ENCODE measurements at places on chromosomes 11 and 22. TPM values are rescaled to one million over a fixed set of nuclear protein-coding genes. Genes with fewer than 3 reads are reported as not detected.

DNA sequence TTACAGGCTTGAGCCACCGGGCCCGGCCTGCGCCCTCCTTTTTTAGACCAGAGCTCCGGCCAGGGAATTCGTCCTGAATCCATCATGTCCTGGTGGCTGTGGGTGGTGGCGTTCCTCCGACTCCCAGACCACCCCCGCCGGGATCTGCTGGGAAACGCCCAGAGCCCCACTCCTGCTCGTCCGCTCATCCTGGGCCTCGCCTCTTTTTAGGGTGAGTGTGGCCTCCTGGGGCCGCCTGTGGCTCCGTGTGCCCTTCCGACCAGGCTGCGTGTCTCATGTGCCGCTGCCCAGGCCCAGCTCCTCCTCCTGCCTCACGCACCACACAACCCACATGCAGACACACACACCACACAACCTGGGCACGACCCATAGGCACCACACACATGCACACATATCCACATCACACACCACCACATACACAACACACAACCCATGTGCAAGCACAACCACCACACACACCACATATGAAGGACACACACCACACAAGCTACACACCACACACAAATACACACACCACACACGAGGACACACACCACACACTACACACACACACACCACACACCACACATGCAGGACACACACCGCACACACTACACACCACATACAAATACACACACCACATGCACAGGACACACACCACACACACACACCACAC lies 946.2 kb downstream of the BRD1 start:
- no peak overlapping the region for H3K4me3 ChIP-seq
- no peak overlapping the region for H3K27ac ChIP-seq
- H3K27me3 ChIP-seq, result peaks cover 9% of the 10 kb centered on the region
- peak; percentile 67 for DNase-seq

DNA sequence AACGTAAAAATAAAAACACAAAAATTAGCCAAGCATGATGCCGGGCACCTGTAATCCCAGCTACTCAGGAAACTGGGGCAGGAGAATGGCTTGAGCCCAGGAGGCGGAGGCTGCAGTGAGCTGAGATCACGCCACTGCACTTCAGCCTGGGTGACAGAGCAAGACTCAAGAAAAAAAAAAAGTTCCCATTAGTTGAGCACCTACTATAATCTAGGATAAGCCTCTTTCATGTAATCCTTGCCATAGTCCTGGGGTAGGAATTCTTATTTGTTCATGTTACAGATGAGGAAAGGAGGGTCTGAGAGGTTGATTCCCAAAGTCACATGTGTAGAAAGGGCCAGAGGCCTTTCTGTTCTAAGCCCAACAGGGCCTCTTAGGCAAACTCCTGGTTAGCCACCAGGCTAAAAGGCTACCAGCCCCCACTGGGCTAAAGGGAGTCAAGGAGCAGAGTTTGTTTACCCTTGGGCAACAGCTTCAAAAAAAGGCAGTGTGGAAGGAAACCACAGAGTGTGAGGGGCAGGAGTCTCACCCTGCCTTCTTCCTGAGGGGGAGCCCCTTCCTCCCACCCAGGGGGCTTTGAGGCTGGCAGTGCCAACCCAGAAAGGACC lies 21.6 kb upstream of the CSNK1E start:
- no peak overlapping the region for H3K27ac ChIP-seq
- DNase-seq, result no peak
- peaks cover 5% of the 10 kb centered on the region for H3K4me1 ChIP-seq
- H3K36me3 ChIP-seq, result no peaks in the 10 kb centered on the region
- H3K4me3 ChIP-seq, result no peak overlapping the region

The ALX4 gene
- total RNA-seq, result not detected

The MS4A13 gene
- total RNA-seq, result not detected

The PRRG4 gene
- total RNA-seq, result not detected

The OR52H1 gene
- total RNA-seq, result not detected

GRCh38 chr11:118842369-118842768 lies 41.3 kb upstream of the CXCR5 start:
- H3K4me1 ChIP-seq, result peaks cover 13% of the 10 kb centered on the region
- no peak for DNase-seq
- H3K27ac ChIP-seq, result no peak overlapping the region
- no peak overlapping the region for H3K4me3 ChIP-seq

The KRTAP5-8 gene
- total RNA-seq, result not detected

DNA sequence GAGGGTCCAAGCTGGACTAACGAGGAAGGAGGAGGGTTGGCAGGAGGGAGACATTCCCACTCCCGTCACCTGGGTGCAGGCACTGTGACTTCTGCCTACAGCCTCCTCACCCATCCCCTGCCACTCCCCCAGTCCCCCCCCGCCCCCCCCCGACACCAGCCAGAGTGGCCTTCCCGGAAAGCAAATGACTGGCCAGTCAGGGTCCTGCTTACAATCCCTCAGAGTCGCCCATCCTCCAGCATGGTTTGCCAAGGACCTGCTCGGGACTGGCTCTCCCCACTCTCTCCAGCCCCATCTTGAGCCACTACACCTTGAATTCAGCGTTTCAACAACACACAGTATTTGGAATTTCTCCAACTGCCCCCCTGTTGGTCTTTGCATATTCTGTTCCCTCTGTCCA lies 59.6 kb downstream of the THAP12 start:
- H3K36me3 ChIP-seq, result no peaks in the 10 kb centered on the region
- H3K27ac ChIP-seq, result no peak overlapping the region
- H3K27me3 ChIP-seq, result peaks cover 18% of the 10 kb centered on the region
- no peak overlapping the region for H3K4me3 ChIP-seq

DNA sequence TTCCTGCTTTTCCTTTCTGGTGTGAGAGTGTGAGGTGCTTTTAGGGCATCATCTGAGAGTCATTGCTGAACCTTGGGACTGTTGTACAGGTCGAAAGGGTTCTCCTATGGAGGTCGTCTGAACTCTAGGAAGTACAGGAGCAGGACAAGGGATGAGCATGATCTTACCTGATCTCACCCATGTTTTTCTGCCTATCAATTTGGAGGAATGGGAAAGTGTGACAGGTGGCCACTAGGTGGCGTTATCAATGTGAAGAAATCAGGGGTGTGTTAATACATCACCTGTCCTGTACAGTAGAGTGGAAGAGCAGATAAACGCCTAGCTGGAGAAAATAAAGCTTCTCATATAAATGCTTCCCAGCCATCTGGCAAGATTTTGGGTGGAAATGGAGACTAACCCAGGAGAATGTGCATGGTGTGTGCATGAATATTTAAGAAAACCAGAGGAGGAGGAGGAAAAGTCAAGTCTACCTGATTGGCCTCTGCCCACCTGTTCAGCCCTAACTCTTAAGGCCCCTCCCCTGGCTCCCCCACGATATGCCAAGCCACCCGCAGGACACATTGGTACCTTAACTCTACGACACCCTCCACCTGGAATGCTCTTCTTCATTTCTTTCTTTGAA lies 72.0 kb upstream of the NARS2 start:
- H3K27ac ChIP-seq, result no peak overlapping the region
- peaks cover 2% of the 10 kb centered on the region for H3K27me3 ChIP-seq
- H3K4me3 ChIP-seq, result no peak overlapping the region
- DNase-seq, result peak; percentile 79
- peaks cover 30% of the 10 kb centered on the region for H3K4me1 ChIP-seq
- no peaks in the 10 kb centered on the region for H3K36me3 ChIP-seq

The ST13 gene
- 289 TPM for total RNA-seq

DNA sequence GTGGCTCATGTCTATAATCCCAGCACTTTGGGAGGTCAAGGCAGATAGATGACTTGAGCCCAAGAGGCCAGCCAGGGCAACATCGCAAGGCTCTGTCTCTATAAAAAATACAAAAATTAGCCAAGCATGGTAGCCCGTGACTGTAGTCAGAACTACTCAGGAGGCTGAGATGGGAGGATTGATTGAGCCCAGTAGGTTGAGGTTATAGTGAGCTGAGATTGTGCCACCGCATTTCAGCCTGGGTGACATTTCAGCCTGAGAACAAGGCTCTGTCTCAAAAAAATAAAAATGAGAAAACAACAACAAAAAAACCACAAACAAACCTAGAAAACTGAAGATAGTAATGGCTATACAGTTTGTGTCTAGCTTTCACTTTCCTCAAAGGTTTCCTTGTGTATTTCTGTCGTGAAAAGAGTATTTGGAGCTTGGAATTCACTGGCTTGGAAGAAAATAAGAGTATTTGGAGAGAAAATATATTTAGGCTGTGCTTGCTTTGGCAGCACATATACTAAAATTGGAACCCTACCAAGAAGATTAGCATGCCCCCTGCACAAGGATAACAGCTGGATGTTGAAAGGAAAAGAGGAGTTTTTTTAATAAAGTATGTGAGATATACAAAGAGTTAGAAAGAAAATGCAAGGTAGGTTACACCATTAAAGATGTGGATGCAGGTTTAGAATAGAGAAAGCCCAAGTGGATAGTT lies 3.9 kb upstream of the BIRC3 start:
- H3K4me3 ChIP-seq, result peak overlapping the region; percentile 66
- DNase-seq, result no peak
- H3K36me3 ChIP-seq, result no peaks in the 10 kb centered on the region
- peaks cover 45% of the 10 kb centered on the region for H3K4me1 ChIP-seq
- H3K27me3 ChIP-seq, result no peaks in the 10 kb centered on the region

DNA sequence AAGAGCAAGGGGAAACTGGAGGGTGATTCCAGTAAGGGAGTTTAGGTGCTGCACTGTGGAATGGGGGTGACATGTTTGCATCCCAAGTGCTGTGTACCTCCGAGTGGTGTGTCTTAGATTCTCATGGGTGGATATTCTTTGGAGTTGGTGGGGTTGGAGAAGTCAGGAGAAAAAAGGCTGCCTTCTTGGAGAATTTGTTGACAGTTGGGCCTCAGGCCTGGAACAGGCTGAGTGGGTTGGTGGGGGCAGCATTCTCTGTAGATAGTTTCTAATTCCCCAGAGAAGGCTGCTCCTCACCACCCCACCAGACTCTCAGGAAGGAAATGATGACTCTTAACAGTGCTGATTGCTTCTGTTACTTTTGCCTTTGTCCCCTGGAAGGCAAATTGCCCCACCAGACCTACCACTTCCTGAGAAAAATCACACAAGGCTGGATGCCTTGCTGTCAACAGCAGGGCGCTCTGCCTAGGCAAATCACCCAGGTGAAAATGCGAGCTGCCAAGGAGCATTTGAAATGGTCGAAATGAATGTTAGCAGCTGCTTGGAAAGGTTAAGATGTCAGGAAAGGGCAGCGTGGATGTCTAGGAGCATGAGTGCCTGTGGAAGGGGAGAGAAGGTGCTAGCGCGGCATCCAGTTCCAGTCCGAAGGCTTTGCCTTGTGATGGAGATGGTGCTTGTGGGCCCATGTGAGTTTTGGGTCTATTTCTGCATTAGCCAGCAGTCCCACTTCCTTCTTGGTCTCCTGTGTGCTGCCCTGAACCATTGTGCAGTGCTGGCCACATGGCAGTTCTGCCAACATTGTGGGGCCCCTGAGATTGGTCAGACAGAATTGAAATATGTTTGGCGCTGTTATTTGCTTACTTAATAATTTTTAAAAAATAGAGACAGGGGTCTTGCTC lies 29.7 kb upstream of the SORL1-AS1 start:
- no peaks in the 10 kb centered on the region for H3K36me3 ChIP-seq
- H3K4me1 ChIP-seq, result peaks cover 28% of the 10 kb centered on the region
- peak overlapping the region; percentile 16 for H3K27ac ChIP-seq
- DNase-seq, result no peak

The GGT5 gene
- 136 TPM for total RNA-seq

DNA sequence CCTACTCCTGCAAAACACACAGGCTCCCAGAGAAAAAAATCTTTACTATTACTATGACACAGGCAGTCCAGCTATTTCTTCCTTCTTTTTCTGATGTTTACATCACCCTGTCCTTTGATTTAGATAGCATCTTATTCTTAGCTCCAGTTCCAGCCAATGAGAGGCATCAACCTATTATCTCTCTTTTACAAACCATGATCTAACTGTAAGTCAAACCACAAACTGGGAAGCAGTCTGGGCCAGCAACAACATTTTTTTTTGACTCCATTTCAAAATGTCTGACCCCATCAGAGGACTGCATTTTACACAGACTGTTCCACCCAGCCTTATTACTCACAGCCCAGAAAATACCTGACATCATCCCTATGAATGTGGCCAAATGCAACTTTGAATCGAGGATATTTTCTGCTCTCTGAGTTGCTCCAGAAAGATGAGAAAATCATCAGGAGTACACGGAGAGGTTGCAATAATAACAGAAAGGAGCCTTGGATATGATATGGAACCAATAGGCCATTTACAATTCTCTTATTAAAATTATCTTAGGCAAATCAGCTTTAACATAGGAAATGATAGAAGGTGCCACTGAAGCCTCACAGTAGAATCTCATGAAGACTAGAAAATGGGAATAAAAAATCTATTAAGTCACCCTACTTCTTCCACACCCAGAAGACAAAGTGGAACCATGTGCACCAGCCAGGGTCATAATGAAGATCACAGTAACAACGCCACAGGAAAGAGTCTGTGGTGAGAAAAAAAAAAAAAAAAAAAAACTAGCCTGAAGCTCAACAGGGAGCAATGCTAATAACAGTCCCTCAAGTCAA lies 21.2 kb downstream of the TBRG1 start:
- H3K4me3 ChIP-seq, result no peak overlapping the region
- H3K27me3 ChIP-seq, result no peaks in the 10 kb centered on the region
- no peaks in the 10 kb centered on the region for H3K36me3 ChIP-seq
- H3K4me1 ChIP-seq, result peaks cover 4% of the 10 kb centered on the region

DNA sequence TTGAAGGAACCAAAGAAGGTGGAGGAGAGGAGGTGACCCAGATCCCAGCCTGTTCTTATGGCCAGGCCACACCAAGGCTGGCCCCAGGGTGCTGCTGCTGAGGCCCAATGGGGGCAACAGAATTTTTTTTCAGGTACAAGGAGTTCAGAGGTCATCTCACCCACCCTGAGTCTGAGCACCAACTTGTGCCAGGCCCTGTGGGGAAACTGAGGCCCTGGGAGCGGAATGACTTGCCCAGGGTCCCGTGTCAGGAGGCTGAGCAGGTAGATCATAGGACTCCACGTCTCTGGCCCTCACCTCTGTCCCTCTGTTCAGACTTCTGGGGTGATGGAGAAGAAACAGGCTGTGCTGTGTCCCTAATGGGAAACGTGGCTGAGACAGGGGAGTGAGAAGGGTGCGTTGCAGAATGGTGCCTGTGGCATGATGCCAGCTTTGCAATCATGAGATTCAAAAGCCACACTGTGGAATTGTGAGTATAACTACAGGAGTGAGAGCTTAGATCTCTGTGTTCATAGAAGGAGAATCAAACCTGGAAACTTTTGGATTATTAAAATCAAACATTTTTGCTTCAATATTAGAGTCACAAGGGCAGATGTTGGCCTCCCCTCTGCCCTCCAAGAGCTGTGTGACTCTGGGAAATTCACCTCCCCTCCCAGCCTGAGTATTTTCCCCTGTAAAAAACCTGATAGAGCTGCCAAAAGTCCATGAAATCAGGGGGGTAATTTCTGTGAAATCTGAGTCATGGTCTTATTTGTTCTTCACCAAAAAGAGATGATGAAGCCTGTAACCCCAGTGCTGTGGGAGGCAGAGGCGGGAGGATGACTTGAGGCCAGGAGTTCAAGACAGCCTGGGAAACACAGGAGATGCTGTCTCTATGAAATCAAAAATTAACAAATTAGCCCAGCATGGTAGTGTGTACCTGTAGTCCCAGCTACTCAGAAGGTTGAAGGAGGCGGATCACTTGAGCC lies 874 bp downstream of the APOL1 start:
- peak overlapping the region; percentile 61 for H3K4me3 ChIP-seq
- no peak for DNase-seq
- H3K27ac ChIP-seq, result peak overlapping the region; percentile 72
- peaks cover 30% of the 10 kb centered on the region for H3K4me1 ChIP-seq
- no peaks in the 10 kb centered on the region for H3K36me3 ChIP-seq

All from osteocyte (in vitro differentiated cells).